GM12892 (cell line): ENCODE measurements at places on chromosomes 3 and 15.

- DNase-seq, result no peak
Measured at GRCh38 chr3:23406601-23407000, 203.5 kb downstream of the UBE2E2 start.

DNA sequence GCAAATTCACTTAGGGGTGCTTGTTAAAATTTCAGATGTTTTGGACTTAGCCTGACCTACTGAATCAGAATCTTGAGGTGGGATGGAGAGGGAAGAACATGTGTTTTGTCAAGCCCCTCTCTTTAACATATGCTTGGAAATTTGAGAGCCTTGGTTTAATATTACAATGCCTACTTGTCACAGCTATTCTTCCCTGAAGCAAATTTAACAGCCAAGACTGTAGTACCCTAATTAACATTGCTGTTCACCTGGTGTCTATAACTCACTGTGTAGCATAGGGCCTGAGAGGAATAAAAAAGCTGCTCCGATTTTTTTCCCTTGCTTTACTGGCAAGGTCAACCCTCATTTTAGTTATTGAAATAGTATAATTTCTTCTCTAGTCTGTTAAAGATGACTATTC, 880.1 kb downstream of the CADM2 start:
- DNase-seq, result no peak

DNA sequence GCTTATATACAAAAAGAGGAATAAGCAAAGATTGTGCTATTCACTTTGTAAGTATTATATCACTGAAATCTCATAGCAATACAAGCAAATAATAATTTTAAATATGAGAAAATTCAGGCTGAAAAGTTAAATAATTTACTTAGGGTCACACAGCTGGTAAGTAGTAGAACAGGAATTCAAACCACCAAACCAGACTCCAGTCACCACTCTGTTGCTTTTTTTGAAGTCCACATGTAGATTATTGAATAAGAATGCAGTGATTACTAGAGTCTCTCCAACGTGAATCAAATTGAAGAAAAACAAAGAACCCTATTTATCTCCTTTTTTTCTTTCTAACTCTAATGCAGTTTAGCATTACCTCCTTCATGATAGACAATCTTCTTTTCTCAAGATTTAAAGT, 15.9 kb downstream of the SPICE1 start:
- DNase-seq, result no peak

GRCh38 chr3:59237121-59237520, 187.3 kb upstream of the CFAP20DC start:
- no peak for DNase-seq

- no peak for DNase-seq
Measured at GRCh38 chr3:164486150-164486549, 592.1 kb downstream of the SI start.

DNA sequence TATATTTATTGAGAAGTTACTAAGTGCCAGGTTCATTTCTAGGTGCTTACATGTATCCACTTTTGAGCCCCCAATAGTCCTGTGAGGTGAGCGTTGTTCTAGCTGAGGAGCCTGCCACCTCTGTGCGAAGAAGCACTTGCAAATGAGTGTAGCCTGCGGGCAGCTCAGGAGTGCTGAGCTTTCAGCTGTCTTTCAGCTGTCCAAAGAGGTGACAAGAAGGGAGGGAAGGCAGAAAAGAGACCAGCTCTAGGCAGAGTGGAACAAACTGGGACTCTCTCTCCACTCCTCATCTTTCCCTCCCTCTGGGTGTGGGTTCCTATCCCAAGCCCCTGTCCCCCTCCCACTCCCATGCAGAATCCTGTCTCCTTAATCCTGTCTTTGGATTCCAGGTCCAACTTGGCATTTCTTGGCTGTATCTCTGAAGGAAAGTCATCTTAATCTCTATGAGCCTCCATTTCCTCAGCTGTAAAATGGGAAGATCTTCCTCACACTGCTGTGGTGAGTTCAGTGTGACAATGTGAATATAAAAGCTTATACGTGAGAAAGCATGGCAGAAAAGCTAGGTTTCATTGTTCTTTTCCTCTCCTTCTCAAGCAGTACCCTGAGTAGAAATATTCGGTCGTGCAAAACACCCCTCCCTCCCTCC, 6.7 kb upstream of the SRP14 start:
- DNase-seq, result no peak

- no peak for DNase-seq
Measured at GRCh38 chr3:147613725-147614124, 204.6 kb downstream of the ZIC1 start.

- DNase-seq, result no peak
Measured at GRCh38 chr3:16102905-16103364, 71.5 kb upstream of the GALNT15 start.

GRCh38 chr3:141859651-141860050, 16.8 kb upstream of the ATP1B3 start:
- no peak for DNase-seq

- no peak for DNase-seq
Measured at GRCh38 chr3:177836671-177837070, 639.4 kb upstream of the TBL1XR1 start.

DNA sequence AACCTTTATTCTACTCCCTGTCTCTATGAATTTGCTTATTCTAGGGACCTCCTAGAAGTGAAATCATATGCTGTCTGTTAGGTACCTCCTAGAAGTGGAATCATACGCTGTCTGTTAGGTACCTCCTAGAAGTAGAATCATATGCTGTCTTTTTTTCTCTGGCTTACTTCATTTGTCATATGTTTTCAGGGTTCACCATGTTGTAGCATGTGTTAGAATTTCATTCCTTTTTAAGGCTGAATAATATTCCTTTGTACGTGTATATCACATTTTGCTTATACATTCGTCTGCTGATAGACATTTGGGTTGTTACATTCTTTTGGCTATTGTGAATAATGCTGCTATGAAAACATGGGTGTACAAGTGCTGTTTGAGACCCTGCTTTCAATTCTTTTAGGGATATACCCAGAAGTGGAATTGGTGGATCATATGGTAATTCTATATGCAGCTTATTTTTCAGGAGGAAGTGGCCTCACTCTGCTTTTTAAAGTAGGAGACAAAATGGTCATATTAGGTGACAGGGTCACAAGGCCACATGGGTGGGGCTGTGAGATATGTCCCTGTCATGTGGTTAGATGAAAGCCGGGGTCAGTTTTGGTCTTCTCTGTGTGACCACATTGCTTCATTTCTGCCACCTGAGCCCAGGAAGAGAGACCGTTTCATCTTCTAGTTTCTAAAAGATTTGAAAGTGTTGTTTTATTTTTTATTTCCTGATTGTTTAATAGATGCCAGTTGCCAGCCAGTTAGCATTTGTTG, 76.7 kb downstream of the FLNB start:
- no peak for DNase-seq

DNA sequence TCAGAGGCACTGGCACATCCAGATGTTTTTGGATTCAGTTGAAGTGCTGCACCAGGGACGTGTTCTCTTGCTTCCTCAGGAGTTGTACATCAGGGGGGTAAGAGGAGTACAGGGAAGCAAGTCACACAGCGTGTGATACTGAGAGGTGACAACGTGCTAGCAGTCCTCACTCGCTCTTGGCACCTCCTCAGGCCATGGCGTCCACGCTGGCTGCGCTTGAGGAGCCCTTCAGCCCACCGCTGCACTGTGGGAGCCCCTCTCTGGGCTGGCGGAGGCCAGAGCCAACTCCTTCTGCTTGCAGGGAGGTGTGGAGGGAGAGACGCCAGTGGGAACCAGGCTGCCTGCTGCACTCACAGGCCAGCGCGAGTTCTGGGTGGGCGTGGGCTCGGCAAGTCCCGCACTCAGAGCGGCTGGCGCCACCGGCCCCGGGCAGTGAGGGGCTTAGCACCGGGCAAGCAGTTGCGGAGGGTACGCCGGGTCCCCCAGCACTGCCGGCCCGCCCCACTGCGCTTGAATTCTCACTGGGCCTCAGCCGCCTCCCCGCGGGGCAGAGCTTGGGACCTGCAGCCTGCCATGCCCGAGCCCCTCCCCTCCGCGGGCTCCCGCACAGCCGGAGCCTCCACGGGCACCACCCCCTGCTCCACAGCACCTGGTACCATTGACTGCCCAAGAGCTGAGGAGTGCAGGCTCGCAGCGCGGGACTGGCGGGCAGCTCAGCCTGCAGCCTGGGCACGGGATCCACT, 64.5 kb downstream of the PLD1 start:
- DNase-seq, result no peak

DNA sequence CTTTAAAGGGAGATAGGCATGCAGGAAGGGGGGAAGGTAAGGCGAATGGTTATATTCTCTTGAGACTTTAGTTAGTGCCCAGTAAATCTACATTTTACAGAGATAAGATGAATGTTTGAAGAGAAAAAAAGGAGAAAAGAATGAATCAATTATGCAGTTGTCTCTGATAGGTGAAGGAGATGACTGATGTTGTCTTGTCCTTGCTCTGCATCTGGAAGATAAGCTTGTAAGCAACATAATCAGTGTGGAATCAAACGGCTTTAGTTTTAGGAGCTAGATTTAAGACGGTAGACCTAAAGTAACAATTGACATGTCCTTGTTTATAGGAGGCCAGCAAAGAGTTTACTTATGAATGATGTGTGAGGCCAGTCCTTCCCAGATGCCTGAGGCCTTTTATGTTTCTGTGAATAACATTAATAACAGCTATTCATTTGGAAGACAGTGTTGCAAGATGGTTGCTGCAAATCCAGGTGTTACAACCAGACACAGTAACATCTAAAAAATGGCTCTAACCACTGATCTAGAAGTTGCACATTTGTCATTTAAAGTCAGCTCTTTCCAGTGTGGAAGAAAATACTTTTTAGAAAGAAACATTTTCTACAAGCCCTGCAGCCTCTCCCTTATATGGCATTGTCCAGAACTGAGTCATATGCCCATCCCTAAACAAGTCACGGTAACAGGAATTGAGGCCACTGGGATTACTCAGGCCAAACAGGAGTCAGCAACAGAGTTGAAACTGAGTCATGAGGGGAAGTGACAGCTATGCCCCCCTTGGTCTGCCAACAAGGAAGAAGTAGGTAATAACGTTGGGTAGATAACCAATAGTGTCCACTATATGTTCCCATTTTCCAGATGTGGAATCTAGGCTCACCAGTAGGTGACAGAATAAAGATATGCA, 77.5 kb upstream of the FBN1 start:
- DNase-seq, result no peak
